Activated gamma-delta T cell (primary cell): ENCODE measurements at places on chromosomes 1 and 21.

- DNase-seq, result no peak
These were observed 996 bp upstream of the TMEM51 start for GRCh38 chr1:15152318-15153183.

DNA sequence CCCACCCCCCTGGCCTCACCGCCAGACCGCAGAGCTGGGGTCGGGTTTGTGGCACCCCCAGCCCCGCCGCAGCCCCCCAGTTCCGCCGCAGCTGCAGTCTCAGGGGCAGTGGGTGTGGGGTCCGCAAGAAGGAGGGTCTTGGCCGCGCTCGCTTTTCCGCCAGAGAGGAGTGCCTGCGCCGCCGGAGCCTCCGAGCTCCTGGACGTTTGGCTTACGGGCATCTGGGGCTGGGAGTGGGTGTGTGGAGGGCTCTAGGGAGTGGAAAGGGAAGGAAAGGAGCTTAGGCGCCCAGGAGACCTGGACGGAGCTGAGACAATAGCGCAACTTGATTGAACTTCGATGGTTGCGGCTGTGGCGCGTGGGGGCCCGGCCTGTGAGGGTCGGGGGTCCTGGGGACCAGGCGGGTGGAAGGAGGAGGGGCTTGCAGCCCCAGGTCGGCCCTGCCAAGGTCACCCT is 88.8 kb upstream of the IPO9 start:
- no peak for DNase-seq

DNA sequence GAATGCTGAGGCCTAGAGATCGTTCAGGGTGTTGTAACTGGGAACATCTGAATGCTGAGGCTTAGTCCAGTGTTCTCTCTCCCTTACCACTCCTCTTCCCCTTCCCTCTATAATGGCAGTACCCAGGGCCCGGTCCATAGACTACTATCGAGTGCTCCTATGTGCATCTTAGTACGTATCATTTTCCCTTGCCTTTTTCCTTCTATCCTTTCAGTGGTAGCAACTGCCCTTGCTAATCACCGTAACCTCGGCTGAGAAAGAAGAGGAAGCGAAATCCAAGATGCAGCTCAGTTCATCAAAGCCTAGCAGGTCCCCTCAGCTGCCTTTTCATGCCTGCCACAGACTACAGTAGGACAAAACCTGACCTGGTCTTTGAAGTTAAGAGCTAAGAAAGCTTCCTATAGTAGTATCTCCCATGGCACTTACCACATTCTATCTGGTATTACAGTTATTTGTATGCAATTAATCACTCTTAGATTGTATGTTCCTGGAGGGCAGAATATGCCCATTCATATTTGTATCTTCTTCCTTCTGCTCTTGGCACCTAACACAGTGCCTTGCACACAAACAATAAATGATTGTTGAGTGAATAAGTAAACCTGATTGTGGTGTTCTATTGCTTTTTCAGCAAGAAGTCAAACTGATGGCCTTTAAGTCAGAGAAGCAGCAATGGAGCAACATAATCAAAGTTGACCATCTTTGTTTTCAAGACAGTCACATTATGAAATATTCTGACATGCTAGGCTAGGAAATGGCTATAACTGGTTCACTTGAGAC is 22.4 kb downstream of the CNIH4 start:
- DNase-seq, result no peak

GRCh38 chr21:33185852-33186251 is 43.9 kb upstream of the IFNAR2 start:
- no peak for DNase-seq

DNA sequence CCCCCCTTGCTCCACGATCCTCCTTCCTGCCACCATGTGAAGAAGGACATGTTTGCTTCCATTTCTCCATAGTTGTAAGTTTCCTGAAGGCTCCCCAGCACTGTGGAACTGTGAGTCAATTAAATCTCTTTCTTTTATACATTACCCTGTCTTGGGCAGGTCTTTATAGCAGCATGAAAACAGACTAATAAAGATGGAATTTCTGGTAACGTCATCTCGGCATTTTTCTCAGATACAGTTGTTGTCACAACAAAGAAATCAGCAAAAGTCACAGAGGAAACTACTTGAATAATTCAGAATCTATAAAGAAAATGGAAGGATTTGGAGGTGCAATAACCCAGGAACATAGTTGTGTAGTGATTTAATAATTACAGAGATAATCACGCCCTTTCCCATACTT is 4.4 kb downstream of the APCS start:
- DNase-seq, result no peak

GRCh38 chr1:55052221-55053142 is 13.1 kb downstream of the PCSK9 start:
- DNase-seq, result no peak

DNA sequence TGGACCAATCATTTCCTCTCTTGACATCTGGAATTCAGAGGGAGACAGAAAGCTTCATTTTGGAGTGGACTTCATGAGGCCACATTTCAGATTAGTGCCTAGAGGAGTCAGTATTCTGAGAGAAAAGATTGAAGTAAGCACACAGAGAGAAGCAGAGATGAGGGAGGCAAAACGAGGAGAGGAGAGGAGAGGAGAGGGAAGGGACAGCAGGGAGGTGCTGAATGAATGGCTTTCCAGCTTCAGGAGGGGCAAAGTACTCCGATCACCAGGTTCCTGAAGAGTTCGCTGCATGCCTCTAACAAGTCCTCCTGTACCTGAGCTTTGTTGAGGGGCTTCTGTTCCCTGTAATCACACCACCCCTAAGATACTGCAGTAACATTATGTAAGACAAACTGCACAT is 76.0 kb downstream of the NRIP1 start:
- no peak for DNase-seq

GRCh38 chr1:112462953-112463279 is 45.8 kb upstream of the WNT2B start:
- no peak for DNase-seq

- no peak for DNase-seq
These were observed 122.8 kb downstream of the PLPP3 start for GRCh38 chr1:56456435-56457101.

DNA sequence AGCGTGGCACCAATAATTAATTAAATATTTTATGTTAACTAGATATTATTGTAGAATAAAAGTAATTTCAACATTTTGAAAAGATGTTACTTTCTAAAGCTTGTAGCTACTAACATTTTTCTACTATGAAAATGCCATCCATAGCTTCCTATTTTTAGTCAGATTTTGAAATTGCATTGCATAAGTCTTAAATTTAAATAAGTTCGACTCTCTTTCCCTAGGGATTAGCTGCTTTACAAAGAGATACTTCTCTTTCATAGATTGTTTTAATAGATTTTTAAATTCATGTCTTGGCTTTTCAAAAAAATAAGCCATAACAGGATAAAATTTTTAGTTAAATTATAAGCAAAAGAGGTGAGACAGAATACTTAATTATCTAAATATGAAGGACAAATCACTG is 1279.6 kb downstream of the KCNT2 start:
- no peak for DNase-seq

GRCh38 chr1:169368406-169368769 is 393 bp downstream of the BLZF1 start:
- DNase-seq, result no peak

GRCh38 chr1:84743896-84744295 is 53.6 kb upstream of the SSX2IP start:
- DNase-seq, result no peak

GRCh38 chr21:38675182-38675824 is 130.4 kb upstream of the ETS2 start:
- DNase-seq, result no peak

DNA sequence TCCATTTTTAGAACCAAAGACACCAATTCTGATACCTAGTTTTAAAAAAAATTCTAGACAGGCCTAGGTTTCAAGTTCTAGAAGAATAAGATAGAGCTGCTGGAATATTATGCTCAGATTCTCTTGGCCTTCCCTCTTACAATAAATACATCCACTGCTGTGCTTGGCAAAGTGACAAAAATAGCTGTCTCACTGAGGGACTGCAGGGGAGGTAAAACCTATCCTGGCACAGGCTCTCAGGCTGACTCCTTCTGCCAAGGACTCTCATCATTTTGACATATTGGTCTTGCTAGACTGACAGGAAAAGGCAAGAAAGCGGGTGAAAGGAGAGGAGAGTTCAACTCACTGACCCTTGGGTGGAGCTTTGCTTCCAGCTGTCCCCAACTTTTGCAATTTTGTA is 197.0 kb upstream of the LHX8 start:
- no peak for DNase-seq

- DNase-seq, result no peak
These were observed 464 bp downstream of the ACBD6 start for GRCh38 chr1:180501865-180502360.

DNA sequence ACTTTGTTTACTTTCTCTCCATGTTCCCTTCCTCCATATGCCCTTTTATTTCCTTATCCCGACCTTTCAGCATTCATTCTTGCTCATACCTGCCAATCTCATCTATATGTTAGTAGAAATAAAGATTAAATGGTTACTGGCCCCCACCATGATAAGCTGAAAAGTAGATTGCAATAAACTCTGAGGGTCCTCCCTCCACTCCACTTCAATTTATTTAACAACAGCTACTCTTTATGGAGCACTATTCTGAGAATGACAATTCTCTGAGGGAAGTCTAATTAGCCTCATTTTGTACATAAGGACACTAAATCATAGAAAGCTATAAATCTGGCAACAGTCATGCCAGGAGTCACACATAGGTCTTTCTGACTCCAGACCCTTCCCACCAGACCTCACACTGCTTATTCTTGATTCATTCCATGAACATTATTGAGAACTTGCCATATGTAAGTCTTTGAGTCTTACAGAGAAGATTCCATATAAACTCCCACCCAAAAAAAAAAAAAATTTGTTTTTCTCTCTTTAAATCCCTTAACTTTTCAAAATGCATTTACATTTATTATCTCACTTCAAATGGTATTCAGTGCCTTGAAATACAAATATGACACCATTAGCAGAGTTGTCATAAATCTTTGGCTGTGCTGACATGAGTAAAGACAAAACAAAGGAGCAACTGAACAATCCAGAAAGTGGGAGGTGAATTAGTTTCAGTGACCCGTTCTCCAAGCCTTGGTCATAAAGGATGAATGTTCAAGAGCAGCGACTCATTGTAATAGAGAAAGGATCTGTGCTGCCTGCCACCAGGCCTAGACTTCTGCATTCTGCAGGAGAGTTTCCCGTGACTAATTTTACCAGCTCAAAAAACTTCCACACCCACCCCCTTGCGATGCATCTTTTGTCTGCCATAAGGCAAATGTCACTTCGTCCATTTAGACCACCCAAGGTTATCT is 28.5 kb downstream of the PALMD start:
- DNase-seq, result no peak

DNA sequence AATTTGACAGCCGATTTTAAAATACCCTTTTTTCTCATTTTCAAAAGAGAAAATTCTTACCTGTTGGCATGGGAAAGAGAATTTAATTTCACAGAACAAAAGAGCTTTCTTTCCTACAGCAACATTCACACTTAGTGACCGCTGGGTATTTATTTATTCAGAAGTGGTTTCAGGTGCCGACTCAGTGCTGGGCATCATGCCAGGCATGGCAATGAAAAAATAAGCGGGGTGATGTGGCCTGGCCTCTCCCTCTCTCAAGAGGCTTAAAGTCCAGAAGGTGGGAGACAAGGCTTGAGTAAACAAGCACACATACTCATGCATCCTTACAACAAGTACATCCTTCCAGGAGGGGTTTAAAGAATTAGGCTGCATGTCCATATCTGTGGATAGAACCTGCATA is 4.1 kb upstream of the PCP4 start:
- DNase-seq, result no peak

DNA sequence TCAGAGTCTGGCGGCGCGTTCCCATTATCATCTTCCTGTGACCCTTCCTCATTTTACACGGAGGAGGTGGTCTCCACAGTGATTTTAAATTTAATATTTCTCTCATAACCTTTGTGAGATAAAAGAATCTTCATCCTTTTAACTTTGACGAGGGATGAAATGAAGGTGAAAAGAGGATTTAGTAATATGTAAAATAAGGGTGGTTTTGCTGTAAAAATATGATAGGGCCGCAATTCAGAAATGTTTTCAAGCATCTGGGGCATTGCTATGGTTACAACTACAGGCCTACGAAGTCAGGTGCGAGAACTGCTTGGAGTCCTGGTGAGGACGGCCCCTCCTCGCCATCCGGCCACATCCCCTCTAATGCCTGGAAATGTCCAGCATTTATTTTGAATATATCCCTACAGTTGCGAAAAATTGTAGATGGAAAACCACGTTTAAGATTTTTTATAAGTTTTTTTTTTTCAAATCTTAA is 422 bp upstream of the RSBN1 start:
- no peak for DNase-seq

- DNase-seq, result no peak
These were observed 34.1 kb downstream of the ABL2 start for GRCh38 chr1:179195376-179195775.

DNA sequence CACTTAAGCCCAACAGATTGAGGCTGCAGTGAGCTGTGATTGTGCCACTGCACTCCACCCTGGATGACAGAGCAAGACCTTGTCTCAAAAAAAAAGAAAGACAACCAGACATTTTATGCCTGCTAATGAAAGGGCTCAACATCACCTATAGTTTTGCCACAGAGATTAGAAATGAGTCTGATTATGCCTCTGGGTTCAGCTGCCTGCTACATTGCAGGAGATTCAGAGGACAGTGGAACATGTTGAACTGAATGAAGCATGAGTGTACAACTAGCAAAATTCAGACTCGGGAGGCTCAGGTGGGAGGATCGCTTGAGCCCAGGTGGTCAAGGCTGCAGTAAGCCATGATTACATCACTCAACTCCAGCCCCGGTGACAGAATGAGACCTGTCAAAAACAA is 46.0 kb downstream of the EXO1 start:
- DNase-seq, result no peak
